ENCODE measurements at places on chromosomes 6 and 20. TPM values are rescaled to one million over a fixed set of nuclear protein-coding genes. Genes with fewer than 3 reads are reported as not detected.
A peak's percentile ranks its signal among the peaks of the same experiment; 100 is the strongest.

Gene IL17A
- not detected for total RNA-seq

Gene KIAA1755
- 2.5 TPM for total RNA-seq

DNA sequence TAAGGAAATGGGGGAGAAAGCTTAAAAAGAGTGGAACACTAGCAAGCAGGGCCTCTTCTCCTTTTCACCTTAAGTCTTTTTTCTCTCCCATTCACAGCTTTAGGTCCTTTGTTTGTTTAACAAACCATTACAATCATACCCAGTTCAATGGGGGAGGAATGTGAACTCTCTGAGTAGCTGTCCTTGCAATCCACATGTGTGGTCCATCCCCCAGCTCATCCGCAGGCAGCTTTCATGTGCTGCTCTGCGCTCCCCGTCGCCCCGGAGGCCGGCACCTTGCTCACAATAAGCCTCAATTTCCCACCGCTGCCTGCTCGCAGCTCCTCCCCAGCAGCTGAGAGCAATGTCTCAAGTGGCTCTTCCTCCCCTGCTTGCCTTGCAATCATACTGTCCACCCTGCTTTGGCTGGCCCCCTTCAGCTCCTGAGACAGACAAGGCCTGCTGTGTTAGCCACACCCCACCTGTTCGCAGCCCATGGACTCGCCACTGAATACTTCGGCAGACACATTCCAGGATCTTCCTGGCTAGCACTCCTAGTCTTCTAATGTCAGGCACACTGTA lies 49.1 kb downstream of the PLAGL1 start:
- no peak overlapping the region for H3K4me3 ChIP-seq
- peaks cover 14% of the 10 kb centered on the region for H3K36me3 ChIP-seq
- no peak overlapping the region for H3K27ac ChIP-seq
- DNase-seq: no peak
- peaks cover 6% of the 10 kb centered on the region for H3K4me1 ChIP-seq

DNA sequence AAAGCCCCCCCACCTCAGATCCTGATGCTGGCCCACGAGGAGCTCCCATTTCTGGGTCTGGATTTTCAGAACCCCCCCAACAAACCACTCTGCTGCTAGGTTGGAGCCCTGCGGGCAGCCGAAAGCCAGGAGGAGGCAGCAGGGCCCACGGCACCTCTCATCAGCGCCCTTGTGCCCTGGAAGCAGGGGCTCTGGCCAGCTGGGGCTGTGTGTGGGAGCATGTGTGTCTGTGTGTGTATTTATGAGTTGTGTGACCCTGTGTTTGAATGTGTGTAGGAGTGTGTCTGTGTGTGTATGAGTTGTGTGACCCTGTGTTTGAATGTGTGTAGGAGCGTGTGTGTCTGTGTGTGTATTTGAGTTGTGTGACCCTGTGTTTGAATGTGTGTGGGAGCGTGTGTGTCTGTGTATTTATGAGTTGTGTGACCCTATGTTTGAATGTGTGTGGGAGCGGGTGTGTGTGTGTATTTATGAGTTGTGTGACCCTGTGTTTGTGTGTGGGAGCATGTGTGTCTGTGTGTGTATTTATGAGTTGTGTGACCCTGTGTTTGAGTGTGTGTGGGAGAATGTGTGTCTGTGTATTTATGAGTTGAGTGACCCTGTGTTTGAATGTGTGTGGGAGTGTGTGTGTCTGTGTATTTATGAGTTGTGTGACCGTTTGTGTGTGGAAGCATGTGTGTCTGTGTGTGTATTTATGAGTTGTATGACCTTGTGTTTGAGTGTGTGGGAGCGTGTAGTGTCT lies 18.9 kb downstream of the SLC17A9 start:
- no peak overlapping the region for H3K4me3 ChIP-seq
- H3K4me1 ChIP-seq: no peaks in the 10 kb centered on the region

GRCh38 chr6:139161169-139161568 lies 26.3 kb downstream of the HECA start:
- no peak overlapping the region for H3K27ac ChIP-seq
- DNase-seq: peak; percentile 69
- no peaks in the 10 kb centered on the region for H3K27me3 ChIP-seq
- H3K36me3 ChIP-seq: no peaks in the 10 kb centered on the region

DNA sequence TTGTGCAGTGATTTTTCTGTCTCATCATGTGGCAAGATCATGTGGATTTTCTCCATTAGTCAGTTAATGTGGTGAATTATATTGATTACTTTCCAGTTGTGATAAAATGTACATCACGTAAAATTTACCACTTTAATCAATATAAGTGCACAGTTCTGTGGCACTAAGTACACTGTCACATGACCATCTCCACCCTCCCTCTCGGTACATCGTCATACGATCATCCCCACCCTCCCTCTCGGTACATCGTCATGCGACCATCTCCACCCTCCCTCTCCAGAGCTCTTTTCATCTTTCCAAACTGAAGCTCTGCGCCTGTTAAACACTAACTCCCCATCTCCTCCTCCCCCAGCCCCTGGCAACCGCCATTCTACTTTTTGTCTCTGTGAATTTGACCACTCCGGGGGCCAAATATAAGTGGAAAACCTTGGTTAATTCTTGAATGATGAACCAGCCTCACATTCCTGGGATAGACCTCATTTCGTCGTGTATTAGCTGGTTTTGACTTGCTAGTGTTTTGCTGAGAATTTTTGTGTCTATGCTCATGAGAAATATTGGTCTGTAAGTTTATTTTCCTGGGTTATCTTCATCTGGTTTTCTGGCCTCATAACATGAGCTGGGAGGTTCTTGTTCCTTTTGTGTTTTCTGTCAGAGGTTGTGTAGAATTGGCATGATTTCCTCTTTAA lies 10.8 kb downstream of the NTSR1 start:
- H3K36me3 ChIP-seq: no peaks in the 10 kb centered on the region
- H3K4me3 ChIP-seq: no peak overlapping the region
- H3K27me3 ChIP-seq: peaks cover 7% of the 10 kb centered on the region
- H3K27ac ChIP-seq: no peak overlapping the region

Measured in IMR-90 (cell line).